ENCODE measurements at places on chromosomes 2 and 18.
A peak's percentile ranks its signal among the peaks of the same experiment; 100 is the strongest.

DNA sequence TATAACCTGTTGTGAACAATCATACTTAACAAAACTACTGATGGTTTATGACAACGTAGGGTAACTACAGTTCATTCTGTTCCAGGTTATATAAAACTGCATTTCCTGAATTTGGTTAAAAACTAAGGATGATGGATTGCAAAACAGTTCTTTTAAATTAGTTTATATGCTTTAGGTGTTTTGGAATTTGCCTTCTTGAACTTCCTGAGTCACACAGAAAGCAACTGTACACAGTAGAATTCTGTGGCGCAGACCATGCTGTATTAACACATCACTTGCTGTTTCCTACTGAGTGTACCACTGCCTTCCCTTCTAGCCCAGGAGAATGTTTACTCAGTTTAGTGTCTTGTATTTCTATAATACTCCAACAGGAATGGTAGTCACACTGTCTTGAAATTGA lies 19.4 kb downstream of the ITGB1BP1 start:
- no peak for DNase-seq

GRCh38 chr2:41598161-41598894 lies 449.5 kb upstream of the PKDCC start:
- no peak for DNase-seq

DNA sequence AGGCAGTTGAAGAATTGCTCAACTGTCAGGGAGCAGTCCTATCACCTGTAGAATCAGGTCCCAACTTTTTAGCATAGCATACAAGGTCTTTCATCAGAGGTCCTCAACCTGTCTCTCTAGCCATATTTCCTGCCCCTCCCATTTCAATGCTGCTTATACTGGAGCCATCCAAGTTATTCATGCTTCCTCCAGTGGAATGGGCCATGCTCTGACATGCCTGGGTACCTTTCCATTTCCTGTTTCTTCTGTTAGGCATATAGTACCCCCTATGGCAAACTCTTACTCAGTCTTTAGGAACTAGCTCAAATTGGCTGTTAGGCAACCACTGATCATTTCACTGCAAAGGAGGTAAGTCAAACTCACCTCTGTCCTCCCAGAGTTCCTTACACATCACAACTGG lies 51.0 kb upstream of the ABCA12 start:
- no peak for DNase-seq

DNA sequence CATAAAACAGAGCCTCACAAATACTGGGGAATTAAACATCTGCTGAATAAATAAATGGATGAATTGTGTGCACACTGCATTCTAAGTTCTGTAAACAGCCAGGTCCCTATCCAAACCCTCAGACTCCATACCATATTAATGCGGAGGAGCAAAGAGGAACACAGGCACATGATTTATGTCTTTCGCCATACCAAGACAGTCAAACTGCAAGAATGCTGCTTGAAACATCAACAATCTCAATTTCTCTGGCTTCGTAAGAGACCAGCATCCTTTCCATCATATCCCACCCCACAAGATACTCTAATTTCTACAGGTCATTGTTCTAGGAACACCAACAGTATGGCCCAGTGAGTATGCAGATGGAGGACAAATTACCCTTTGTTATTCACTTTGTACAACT lies 15.0 kb downstream of the KANSL3 start:
- no peak for DNase-seq

- DNase-seq, result no peak
These were observed 3.9 kb downstream of the MARCO start for GRCh38 chr2:118945881-118946280.

DNA sequence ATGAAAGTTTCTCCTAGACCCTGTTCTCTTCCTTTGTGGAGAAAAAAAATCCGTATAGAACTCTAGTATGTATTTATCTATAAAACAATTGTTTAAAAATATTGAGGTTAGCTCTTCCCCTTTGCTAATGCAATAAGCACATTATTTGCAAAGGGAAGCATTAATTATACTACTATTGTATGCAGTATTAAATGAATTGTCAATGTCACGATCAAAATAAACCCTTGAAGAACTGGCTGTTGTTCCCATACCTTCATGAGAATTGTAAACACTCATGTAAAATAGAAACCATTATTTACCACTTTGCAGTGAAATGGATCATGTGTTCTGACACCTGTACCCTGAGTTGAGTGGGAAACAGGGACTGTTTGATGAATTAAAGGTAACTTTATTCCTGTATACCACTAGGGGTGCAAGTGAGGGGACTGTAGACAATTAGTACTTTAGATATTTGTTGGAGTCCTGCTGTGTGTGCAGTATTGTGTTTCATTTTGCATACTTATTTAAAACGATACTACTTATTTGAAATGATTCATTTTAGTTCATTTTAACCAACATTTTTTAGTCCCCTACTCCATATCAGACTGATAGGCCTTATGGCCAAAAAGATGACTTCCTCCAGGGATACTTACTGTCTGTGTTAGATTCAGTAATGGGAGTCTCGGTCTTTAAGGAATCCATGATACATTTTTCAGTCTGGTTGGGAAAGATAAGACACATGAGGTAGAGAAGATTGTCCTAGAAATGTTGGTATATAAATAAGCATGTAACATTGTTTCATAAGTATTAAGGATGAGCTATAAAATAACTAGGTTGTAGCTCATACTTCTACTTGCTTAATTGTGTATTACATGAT lies 7.9 kb downstream of the PKP4 start:
- DNase-seq, result peak; percentile 22

DNA sequence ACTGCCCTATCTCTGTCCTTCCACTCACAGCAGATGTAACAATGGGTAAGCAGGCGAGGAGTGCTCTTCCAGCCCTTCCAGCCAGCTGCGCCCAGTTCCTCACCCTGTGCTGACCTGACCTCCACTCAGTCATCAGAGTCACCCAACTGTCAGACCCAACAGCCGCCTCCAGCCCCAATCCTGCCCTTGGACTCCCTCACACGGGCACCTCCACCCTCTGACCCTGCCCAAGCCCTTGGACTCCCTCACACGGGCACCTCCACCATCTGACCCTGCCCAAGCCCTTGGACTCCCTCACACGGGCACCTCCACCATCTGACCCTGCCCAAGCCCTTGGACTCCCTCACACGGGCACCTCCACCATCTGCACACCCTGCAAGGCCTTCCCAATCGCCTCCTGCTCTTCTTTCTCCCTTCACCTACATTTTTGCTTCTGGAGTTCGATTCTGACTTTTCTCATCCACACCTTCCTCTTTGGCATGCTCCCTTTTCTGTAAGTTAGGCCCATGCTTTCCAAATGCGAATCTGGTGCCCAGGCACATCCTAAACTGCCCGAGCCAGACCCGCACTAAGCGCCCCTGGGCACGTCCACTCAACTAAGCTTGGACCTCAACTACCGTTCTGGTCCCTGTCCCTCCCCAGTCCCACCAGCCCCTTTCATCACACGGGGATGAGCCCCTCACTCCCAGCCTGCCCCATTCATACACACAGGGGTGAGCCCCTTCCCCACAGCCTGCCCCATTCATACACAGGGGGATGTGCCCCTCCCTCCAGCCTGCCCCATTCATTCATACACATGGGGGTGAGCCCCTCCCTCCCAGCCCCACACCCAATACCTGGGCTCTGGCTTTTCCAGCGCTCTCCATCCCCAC lies 15.9 kb downstream of the EIPR1 start:
- DNase-seq, result no peak

DNA sequence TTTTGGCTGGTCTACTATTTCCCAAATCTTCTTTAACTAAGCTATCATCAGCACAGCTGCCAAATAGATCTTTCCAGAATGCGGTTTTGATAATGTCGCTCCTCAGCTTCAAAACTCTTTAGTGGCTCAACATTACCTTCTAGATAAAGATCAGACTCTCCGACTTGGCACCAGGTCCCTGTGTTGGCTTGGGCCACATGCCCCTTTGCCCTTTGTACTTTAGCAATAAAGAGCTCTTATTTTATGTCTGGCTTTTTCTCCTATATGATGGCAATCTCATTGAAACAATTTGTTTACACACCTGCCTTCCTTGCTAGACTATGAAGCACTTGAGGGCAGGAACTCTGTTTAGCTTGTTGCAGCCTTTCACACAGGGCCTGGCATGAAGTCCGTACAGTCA lies 128.9 kb upstream of the GATA6 start:
- DNase-seq, result no peak

- DNase-seq, result peak; percentile 13
These were observed 649 bp downstream of the ESCO1 start for GRCh38 chr18:21599585-21600525.

- DNase-seq, result no peak
These were observed 210.1 kb downstream of the ZNF521 start for GRCh38 chr18:25141886-25142285.

GRCh38 chr2:99238599-99238998 lies 16.9 kb downstream of the LYG2 start:
- DNase-seq, result no peak

- no peak for DNase-seq
These were observed 29.9 kb downstream of the TPGS2 start for GRCh38 chr18:36798738-36799473.

- no peak for DNase-seq
These were observed 2.2 kb upstream of the IL1RN start for GRCh38 chr2:113124984-113125855.

DNA sequence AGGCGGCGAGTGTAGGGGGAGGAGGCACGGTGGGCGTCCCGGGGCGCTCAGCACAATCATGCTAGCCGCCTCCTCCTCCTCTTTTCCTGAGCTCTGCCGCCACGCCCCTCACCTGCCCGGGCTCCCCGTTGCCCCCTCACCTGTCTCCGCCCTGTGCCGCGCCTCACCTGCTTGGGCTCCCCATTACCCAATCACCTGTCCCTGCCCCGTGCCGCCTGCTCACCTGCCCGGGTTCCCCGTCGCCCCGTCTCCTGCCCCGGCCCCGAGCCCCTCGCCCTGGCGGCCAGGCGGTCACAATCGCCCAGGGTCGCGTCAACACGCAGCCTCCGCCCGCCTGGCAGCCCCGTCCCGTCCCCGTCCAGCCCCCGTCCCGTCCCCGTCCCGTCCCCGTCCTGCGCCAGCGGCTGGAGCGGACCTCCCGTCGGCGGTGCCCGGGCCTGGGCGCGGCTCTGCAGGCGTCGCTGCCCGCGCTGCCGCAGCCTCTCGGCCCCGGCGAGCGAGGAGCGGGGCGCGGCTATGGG lies at the start of gene DCDC2C:
TSS of gene DCDC2C (plus strand) at position 340 of the 521 bp plus-strand sequence. CDS start at position 517, 177 bp downstream.
- DNase-seq, result no peak

DNA sequence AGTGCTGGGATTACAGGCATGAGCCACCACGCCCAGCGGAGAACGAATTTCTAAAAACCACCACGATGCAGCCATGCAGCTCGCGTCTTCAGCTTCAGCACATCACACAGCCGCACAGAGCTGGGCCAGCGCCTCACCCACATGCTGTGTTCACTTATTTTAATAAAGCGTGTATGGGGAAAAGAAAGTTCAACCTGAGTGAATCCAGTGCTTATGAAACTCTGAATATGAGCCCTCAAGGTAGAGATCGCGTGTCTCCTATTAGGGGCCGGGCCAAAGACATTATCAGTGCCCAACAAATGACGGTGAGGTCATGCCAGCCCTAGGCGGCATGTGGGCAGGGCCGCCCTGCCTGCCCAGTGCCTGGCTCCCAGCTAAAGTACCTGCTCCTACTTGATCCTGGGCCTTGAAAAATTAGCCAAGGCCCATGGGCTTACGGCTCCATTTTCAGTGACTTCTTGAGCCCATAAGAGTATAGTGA lies 44.3 kb downstream of the SPRED2 start:
- no peak for DNase-seq

- no peak for DNase-seq
These were observed 115.4 kb downstream of the CCDC85A start for GRCh38 chr2:56299171-56299691.

DNA sequence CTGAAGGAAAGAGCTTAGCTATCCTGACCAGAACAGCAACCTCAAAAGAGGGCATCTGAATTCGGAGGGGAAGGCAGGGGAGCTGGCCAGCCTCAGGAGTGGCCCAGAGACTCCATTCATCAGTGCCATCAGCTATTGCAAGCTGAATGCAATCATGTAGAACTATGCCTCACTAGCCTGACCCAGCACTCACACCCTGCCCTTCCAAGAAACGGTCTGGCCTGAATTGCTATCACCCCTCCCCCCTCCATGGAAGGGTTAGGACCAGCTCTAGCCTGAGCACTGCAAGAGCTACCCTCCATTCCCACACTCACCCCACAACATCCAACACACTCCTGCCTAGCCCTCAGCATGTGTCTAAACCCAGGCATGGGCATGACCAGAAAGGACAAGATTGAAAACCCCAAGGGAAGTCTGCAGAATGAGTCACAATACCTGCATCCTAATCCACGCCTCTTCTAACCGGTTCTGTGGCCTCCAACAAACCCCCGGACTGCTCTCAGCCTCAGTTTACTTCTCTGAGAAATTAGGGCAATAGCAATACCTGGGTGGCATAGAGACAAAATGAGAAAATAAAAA lies 120.3 kb downstream of the BCL11A start:
- DNase-seq, result no peak

- DNase-seq, result no peak
These were observed 255.3 kb downstream of the VAPA start for GRCh38 chr18:10169064-10169562.

DNA sequence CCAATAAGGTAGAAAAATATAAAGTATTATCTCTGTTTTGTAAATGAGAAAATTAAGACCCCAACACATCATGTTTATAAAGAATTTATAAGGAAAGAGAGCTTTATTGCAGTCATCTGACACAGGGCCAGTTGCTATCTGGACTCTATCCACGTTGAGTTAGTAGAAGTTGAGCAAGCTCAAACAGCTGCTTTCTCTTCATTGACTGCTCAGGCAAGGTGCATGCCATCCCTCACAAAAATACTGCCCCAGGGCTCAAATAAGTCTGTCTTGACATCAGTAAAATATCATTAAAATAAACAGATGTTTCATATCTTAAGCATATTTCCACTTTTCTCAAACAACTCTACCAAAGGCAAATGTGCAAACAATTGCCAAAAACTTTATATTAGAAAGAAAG lies 14.8 kb downstream of the COL5A2 start:
- peak; percentile 96 for DNase-seq
